ENCODE measurements at places on chromosomes 5 and 9. TPM values are rescaled to one million over a fixed set of nuclear protein-coding genes. Genes with fewer than 3 reads are reported as not detected.

GRCh38 chr5:170475294-170476000, 28.4 kb upstream of the KCNIP1 start:
- H3K36me3 ChIP-seq = no peaks in the 10 kb centered on the region
- peak overlapping the region; percentile 7 for H3K27ac ChIP-seq
- H3K4me3 ChIP-seq = no peak overlapping the region
- no peaks in the 10 kb centered on the region for H3K27me3 ChIP-seq
- DNase-seq = peak; percentile 24
- no peaks in the 10 kb centered on the region for H3K4me1 ChIP-seq

DNA sequence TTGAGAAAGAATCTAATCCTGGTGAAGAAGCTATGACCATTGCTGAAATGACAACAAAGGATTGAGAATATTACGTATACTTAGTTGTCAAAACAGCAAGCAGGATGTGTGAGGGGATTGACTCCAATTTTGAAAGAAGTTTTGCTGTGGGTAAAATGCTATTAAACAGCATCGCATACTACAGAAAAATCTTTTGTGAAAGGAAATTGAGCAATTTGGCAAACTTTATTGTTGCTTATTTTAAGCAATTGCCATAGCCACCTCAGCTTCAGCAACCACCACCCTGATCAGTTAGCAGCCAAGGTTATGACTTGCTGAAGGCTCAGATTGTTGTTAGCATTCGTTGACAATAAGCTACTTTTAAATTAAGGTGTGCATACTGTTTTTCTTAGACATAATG, 22.5 kb upstream of the ARL14EPL start:
- no peak overlapping the region for H3K4me3 ChIP-seq
- no peak for DNase-seq
- H3K36me3 ChIP-seq = no peaks in the 10 kb centered on the region
- peaks cover 4% of the 10 kb centered on the region for H3K4me1 ChIP-seq
- H3K27me3 ChIP-seq = no peaks in the 10 kb centered on the region

- no peaks in the 10 kb centered on the region for H3K36me3 ChIP-seq
- H3K27ac ChIP-seq = no peak overlapping the region
- no peaks in the 10 kb centered on the region for H3K27me3 ChIP-seq
- H3K4me3 ChIP-seq = no peak overlapping the region
Measured at GRCh38 chr9:110620726-110621125, 41.2 kb upstream of the SVEP1 start.

DNAJC18 gene
- 15.9 TPM for polyA plus RNA-seq

PCDHGB1 gene
- 0.43 TPM for polyA plus RNA-seq

GRCh38 chr5:131139321-131139720, 25.7 kb downstream of the HINT1 start:
- H3K36me3 ChIP-seq = no peaks in the 10 kb centered on the region
- no peaks in the 10 kb centered on the region for H3K27me3 ChIP-seq
- H3K4me1 ChIP-seq = no peaks in the 10 kb centered on the region
- DNase-seq = no peak
- no peak overlapping the region for H3K27ac ChIP-seq
- H3K4me3 ChIP-seq = no peak overlapping the region

DNA sequence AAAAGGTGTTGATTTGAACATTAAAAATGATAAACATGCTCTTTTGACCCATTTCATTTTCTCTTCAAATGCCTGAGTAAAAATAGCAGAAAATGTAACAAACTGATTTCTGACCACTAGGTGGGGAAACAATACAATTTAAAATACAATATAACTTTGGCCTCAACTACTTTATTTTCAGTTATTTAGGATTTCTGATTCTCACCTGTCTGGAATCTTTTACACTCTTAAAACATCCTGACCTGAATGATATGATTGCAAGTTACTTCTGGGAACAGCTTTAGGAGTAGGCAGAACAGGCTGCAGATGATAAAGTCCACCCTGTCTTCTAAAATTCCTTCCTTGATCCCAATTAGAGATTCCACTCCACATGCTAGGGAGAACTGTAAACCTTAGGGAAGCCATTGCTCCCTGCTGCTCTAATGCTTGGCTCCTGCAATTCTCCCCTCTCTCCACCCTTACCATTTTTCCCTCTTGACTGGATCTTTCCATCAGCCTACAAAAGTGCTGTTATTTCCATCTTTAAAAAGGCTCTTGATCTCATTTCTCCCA, 70.3 kb downstream of the FYB1 start:
- no peaks in the 10 kb centered on the region for H3K27me3 ChIP-seq
- no peak overlapping the region for H3K4me3 ChIP-seq
- peak; percentile 40 for DNase-seq
- no peaks in the 10 kb centered on the region for H3K36me3 ChIP-seq
- no peaks in the 10 kb centered on the region for H3K4me1 ChIP-seq
- H3K27ac ChIP-seq = no peak overlapping the region

DNA sequence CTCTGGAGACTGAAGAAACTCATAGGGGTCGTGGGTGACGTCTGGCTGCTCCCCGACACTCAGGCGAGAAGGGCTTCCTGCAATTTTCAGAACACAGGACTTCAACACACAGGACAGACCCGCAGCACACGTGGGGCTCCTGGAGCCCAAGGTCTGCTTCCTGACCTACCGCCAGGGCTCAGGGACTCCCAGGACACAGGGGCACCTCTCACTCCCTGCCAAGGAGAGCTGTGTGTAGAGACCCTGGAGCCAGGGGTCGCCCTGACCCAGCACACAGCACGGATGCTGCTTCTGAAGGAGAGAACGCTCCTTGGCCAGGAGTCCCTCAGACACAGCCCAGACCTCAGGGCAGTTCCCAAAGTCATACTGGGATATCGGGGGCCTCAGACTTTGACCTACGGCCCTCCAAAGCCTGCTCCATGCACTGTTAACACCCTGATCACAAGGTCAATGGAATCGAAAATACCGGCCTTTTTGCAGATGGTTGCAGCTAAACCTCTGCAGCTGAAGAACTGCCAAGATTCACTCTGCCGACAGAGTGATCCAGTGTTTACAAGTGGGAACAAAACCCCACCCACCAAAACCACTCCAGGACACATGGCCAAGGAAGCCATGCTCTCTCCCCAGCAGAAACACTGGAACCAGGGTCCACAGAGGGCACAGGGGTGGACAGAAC, 13.8 kb upstream of the ZDHHC11 start:
- H3K4me3 ChIP-seq = no peak overlapping the region
- peak; percentile 48 for DNase-seq
- H3K4me1 ChIP-seq = peaks cover 4% of the 10 kb centered on the region
- H3K27me3 ChIP-seq = no peaks in the 10 kb centered on the region

RASGEF1C gene
- polyA plus RNA-seq = 3.5 TPM

DNA sequence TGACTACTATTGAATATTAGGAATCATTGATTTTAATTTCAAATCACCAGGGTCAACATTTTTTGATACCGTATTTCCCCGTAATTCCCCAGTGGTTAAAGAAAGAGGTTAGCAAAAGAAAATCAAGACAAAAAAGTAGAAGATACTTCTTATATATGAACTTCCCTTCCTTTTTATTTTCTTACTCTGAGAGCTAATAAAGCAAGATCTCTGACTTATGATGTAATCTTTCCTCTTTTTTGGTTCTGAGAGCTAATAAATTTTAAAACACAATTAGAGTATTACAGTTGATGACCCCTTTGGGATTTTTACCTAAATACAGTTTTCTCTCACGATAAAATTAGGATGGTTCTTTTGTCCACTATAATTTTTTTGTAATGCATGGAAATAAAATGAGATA, 9.2 kb upstream of the FYB1 start:
- H3K4me1 ChIP-seq = no peaks in the 10 kb centered on the region
- H3K36me3 ChIP-seq = no peaks in the 10 kb centered on the region
- no peak for DNase-seq

DNA sequence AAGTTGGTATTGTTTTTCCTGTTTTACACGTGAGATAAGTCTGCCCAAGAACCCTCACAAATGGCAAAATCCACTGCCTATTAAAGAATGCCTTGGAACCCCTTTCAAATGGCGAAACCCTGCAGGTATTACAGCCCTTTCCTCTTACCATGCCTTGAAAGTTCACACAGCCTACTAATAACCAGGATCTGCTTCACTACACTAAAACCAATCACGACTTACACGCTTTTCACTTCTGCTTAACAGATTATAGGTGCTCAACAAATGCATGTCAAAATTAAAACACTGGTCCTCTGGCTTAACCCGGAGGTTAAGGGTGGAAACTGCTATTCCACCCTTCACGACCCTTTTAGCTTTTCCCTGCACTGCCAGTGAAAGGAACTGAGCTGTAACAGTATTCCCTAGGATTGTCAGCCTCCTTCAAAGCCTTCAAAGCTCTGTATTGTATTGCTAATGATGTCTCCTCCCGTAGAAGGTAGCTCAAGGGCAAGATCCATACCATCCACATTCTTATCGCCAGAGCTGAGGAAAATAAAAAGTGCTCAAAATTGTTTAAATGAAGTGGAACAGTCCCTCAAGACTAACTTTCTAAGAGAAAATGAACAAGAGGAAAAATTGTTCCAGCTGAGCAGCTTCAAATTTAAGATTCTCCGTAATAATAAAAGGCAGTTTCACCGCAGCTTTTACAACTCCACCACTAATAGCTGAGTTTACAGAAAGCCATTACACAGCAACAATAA, 997 bp downstream of the AUH start:
- H3K4me3 ChIP-seq = peak overlapping the region; percentile 78
- no peaks in the 10 kb centered on the region for H3K36me3 ChIP-seq
- H3K4me1 ChIP-seq = peaks cover 10% of the 10 kb centered on the region
- peak; percentile 8 for DNase-seq
- H3K27me3 ChIP-seq = no peaks in the 10 kb centered on the region
- H3K27ac ChIP-seq = peak overlapping the region; percentile 37

DNA sequence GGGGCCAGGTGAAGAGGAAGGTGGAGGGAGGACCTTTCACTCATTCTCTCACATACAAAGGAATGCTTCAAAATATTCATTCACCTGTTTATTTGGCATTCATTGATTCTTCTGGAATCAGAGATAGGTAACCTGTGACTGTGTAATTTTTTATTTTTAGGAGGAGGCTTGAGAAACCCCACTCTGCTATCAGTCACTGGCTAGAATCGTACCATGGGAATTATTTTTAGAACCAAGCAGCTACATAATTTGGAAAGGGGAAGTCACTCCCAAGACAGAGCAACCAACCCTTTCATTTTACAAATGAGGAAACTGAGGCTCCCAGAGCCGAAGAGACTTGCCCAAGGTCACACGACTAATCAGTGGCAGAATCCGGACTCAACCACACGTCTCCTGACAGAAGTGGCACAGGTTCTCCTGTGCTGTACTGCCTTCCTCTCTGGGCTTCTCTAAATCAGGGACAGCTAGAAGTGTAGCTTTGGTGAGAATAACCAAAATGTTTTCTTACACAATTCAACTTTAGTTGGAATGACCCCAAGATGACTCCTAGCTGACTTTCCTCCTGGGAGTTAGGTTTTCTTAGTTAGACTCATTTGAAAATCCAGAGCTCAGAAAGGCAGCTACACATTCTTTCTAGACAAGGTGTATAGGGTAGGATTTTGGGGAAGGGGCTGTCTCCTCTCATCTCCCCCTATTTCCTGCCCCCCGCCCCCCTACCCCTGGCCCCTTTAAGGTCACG, 264.3 kb upstream of the PANK3 start:
- DNase-seq = no peak
- no peaks in the 10 kb centered on the region for H3K4me1 ChIP-seq
- no peak overlapping the region for H3K27ac ChIP-seq
- H3K27me3 ChIP-seq = peaks cover 25% of the 10 kb centered on the region
- H3K4me3 ChIP-seq = no peak overlapping the region

DNA sequence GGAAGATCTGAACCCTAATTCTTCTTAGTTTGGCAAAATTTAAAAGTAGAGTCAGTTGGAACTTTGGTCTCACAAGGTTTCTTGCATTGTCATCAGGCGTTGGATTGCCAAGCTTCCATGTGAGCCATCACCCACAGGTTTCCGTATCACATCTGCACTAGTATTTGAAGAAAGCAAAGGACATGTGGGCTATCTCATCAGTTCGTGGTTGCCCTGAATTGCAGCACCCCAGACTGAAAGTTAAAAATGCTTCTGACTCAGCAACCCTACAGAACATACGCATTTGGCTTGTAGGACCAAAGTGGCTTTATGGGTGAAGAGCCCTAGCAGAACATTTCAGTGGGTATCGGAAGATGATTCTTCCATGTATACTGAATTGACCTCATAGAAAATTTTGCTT, 358.0 kb downstream of the ENC1 start:
- peaks cover 2% of the 10 kb centered on the region for H3K4me1 ChIP-seq
- no peaks in the 10 kb centered on the region for H3K36me3 ChIP-seq
- no peak overlapping the region for H3K4me3 ChIP-seq
- DNase-seq = no peak
- no peak overlapping the region for H3K27ac ChIP-seq
- H3K27me3 ChIP-seq = no peaks in the 10 kb centered on the region

SLC12A2 gene
- polyA plus RNA-seq = 17.2 TPM

DNA sequence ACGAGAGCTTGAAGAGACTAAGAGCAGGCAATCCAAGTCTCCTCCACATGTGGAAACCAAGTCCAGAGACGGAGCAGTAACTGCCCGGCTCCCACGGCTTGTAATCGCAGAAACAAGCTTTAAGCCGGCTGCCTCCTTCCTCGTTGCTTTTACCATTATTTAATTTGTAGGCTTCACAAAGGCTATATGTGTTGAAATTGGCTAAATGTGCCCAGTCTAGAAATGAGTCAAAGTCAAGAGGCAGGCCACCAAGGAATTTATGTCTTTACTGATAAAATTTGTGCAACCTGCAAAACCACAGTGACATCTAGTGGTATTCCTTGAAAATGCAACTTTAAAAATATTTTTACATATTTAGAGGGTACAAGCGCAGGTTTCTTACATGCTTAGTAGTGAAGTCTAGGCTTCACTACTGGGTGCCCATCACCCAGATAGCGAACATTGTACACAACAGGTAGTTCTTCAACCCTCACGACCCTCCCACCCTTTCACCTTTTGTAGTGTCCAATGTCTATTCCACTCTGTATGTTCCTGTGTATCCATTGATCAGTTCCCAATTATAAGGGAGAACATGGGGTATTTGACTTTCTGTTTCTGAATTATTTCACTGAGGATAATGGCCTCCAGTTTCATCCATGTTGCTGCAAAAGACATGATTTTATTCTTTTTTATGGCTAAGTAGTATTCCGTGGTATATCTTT, 33.5 kb upstream of the EBF1 start:
- no peak overlapping the region for H3K27ac ChIP-seq
- peak; percentile 64 for DNase-seq
- H3K4me1 ChIP-seq = no peaks in the 10 kb centered on the region
- H3K36me3 ChIP-seq = no peaks in the 10 kb centered on the region

DNA sequence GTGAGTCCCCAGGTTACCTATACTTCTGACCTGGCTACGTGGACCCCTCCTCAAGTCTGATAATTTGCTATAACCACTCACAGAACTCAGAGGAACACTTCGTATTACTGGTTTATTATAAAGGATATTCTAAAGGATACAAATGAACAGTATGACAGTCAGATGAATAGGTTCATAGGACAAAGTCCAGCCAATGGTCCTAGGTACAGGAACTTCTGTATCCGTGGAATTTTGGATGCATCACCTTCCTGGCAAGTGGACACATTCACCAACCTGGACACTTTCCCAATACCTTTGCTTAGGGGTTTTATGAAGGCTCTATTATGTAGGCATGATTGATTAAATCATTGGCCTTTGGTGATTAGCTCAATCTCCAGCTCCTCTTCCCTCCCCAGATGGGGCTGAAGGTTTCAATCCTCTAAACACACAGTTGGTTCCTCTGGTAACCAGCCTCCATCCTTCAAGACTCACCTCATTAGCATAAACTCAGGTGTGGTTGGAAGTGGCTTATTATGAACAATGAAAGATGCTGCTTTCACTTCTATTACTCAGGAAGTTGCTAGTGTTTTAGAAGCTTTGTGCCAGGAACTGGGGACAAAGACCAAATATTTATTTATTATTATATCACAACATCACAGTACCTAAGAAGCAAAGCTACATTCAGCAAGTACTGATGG, 149.6 kb upstream of the ELL2 start:
- DNase-seq = no peak
- no peaks in the 10 kb centered on the region for H3K27me3 ChIP-seq
- H3K27ac ChIP-seq = no peak overlapping the region

- no peaks in the 10 kb centered on the region for H3K27me3 ChIP-seq
- no peak overlapping the region for H3K4me3 ChIP-seq
- no peaks in the 10 kb centered on the region for H3K36me3 ChIP-seq
- H3K27ac ChIP-seq = no peak overlapping the region
Measured at GRCh38 chr9:34796924-34797323, 87.0 kb upstream of the CCL21 start.
